Sciatic nerve (tissue), 2 donors: ENCODE measurements at places on chromosomes 7 and 10.

- no peak for DNase-seq
Measured at GRCh38 chr7:108650467-108650866, 80.8 kb downstream of the DNAJB9 start.

DNA sequence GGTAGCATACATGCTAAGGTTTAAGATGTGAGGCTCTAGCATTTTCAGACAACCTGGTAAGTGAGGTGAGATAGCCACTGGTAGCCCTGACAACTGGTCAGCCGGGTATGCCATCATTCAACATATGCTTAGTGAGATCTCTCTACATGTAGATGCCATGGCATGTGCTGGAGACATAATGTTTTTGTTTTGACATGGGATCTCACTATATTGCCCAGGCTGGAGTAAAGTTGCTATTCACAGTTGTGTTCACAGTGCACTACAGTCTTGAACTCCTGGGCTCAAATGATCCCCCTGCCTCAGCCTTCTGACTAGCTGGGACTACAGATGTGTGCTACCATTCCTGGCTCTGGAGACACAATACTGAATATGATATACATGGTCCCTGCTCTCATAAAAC, 437.3 kb downstream of the SORCS1 start:
- DNase-seq: no peak

DNA sequence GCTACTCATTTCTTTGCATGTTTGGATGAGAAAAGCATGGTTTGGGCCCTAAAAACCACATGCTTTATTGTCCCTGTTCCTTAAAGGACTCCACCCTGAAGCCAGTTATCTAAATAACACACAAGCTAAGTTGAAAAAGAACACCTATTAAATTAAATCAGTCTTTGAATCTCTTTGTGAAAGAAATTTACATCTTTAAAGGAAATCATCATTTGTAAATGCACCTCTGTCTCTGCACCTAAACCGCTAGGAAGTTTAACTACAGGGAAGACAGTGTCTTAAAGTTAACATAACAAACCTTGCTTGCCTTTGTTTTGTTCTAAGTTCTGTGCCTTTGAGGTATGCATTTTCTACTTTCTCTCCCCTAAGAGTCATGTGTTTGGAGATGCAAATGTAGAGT, 52.6 kb downstream of the HTR7 start:
- no peak for DNase-seq

DNA sequence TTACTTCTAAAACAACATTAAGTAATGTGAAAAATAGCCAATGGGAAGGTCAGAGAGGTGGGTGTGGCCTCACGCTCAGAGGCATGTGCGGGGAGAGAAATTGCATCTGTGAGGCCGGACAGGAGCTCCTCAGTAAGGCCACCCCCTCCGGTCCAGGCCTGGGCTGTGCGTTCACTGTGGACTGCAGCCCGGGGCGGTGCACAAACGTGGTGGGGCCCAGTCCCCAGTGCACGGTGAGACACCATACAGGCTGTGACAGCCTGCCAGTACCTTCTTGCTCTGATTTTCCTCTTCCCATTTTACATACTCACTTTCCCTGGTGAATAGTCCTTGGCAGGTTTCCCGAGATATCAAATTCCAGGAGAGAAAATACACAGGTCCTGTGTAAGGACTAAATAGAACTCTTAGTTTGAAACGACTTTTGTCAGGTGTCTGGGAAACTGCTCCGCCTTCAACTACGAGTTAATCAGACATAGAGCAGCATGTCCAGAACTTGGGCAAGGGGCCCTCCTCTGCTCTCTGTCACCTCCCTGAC, 174.1 kb upstream of the MKI67 start:
- DNase-seq: no peak

- DNase-seq: no peak
Measured at GRCh38 chr7:99201027-99201426, 6.9 kb downstream of the KPNA7 start.

- no peak for DNase-seq
Measured at GRCh38 chr10:110992006-110992800, 72.8 kb downstream of the SHOC2 start.

DNA sequence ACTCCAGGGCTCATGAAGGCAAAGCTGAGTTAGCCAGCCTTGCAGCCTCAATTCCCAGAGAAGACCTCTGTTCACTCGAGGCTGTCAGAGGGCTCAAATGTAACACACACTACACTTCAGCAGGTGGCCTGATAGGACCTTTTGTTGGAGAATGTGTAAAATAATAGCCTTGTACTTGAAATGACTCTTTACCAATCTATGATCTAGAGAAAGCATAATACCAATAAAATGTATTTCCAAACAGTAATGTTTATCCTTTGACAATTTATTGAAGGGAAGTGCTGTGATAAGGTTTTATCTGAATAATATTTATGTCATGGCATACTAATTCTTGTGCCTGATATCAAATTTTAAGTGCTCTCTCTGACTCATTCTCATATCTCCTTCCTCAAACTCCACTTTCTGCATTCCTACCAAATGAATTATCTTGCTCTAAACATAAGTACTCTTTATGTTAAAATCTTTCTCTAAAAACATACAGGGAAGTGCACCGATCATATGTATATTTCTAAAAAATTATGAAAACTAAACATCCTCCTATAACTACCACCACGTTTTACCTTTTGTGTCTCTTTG, 20.9 kb downstream of the CYP3A7 start:
- no peak for DNase-seq

GRCh38 chr10:130233426-130233825, 97.2 kb downstream of the GLRX3 start:
- DNase-seq: no peak

- DNase-seq: no peak
Measured at GRCh38 chr7:102974366-102975236, 61.8 kb downstream of the LRRC17 start.

DNA sequence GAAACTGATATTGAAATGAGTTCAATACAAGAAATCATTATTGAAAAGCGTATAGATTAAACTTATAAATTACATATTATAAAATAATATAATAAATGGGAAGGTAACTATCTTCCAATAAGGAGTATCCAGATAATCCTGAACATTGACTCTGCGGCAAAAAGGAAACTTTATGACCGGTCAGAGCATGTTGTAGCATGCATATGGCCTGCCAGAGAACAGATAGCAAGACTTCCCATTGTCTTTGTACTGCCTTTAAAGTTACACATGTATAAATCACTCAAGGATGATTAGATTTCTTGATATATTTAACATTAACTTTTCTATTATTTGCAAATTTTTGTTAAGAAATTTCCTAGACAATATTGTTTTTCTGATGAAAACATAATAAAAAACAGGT, 56.2 kb upstream of the ETV1 start:
- DNase-seq: no peak

- DNase-seq: no peak
Measured at GRCh38 chr7:96729820-96730219, 20.2 kb upstream of the SEM1 start.

DNA sequence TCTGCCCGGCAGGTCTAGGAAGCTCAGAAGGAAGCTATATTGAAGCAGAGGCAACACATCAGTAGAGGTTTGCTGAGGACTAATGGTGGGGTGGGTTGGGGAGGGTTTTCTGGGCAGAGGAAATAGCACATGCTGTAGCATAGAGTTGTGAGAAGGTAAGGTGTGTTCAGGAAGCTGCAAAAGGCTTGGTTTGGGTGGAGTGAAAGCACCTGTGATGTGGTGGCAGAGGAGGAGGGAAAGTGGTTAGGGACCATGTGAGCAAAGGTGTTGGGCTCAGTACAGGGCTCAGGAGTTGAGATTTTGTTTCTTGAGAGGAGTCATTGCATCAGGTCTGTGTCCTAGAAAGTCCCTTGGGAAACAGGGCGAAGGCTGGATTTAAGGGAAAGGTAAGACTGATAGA, 294.6 kb downstream of the SORCS3 start:
- DNase-seq: no peak

DNA sequence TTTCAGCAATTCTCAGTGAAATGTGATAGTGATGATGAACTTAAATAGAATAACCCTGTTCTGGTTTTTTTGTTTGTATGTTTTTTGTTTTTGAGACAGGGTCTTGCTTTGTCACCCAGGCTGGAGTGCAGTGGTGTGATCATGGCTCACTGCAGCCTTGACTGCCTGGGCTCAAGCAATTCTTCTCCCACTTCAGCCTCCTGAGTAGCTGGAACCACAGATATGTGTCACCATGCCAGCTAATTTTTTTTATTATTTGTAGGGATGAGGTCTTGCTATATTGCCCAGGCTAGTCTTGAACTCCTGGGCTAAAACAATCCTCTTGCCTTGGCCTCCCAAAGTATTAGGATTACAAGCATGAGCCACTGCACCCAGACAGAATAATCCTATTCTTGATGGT, 14.3 kb upstream of the COL17A1 start:
- DNase-seq: no peak

- no peak for DNase-seq
Measured at GRCh38 chr10:109931163-109931562, 7.9 kb upstream of the XPNPEP1 start.

DNA sequence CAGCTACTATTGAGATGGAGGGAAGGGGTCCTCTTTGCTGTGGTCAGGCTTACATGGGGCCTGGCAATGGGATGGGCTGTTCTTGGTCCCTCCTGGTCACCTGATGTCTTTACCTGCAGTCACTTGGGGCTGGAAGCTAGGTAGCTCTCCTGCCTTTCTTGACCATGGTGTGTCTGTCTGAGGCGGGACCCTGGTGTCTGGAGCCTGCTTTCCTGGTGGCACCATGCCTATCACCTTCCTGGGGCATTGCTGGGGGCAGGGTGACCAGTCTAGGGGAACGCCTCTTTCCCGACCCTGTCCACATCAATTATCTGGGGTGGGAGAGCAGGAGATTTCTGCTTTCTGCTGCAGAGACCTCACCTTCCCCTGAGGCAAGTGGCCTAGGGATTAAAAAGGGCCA, 55.6 kb downstream of the ARHGAP22 start:
- DNase-seq: no peak

DNA sequence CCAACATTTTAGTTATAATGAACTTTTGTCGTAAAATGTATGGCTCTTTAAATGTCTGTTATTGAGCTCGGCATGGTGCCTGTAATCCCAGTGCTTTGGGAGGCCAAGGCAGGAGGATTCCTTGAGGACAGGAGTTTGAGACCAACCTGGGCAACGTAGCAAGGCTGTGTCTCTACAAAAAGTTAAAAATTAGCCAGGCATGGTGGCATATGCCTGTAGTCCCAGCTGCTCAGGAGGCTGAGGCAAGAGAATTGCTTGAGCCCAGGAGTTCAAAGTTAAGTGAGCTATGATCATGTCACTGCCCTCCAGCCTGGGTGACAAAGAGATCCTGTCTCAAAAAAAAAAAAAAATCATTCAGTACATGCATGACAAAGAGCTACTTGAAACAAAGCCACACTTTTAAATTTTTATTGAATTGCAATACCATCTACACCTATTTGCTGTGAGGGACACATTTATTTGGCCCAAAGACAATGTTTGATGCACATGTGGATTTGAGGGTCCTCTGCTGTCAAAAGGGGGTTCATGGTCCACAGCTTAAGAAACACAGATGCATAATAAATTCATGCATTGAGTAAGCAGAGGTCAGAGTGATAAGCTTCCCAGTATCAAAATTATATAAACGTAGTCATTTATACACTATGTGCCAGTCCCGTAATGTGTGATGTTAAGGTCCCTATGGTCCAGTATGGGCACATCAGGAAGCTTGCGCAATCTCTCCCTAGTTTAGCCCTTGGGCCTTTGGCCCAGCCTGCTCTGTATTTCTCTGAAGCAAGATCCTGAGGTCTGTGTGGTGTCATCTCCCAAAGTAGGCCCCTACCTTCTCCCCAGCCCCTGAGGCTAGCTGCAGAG, 4.4 kb upstream of the MALSU1 start:
- no peak for DNase-seq

DNA sequence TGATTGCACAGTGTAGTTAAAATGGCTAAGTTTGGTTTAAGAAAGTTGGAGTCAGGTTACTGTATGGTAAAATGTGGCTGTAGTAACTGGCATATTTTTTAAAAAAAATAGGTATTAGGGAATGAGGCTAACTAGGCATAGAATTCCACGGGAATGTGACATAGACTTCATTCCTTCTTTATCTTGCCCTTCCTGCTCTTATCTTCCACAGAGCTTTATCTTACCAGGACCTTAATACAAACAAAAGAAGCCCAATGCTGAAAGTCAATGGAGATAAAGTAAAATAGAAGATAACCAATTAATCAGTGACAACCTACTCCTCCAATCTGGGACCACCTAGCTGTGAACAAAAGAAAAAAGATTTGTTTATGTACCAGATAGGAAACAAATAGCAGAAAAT, 58.1 kb downstream of the TET1 start:
- DNase-seq: no peak

DNA sequence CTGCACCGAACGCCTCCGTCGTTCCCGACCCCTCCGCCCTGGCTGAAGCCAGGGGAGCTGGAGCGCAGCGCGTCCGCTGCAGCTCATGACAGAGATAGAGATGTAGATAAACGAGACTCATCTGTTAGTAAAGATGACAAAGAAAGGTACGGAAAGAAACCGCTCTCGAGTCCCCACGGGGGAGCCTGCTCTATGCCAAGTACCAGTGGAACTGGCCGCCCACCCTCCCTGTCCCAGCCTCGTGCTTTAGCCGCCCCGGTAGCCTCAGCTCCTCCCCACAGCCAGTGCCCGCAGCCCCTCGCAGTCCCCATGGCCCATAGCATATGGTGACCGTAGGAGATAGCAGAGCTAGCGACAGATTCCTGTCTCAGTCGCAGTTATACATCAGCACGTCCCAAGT, 344.7 kb upstream of the GALNT17 start:
- DNase-seq: no peak

DNA sequence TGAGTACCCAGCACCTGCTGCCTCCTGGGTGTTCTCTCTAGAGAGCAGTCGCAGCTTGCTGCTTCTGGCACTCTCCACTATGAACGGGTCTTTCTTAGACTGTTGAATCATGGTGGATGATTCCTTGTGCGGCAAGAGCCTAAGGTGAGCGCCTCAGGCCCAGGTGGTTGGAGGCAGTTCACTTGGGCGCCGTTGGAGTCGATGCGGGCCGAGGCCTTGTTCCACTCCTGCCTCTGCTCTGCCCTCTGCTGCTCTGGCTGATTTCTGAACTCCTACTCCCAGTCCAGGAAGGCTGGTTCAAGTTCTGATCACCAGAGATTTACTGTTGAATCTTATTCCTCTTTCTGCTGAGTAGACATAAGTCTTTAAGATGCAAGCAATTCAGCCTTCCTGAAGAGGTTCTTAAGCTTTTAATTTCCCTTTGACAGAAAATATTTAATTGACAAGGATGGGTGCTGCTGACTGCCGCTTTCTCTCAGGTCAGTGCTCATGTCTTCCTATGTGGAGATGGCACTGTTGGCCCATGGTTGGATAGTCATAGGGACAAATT, 10.4 kb downstream of the YKT6 start:
- DNase-seq: peak; percentile 41

DNA sequence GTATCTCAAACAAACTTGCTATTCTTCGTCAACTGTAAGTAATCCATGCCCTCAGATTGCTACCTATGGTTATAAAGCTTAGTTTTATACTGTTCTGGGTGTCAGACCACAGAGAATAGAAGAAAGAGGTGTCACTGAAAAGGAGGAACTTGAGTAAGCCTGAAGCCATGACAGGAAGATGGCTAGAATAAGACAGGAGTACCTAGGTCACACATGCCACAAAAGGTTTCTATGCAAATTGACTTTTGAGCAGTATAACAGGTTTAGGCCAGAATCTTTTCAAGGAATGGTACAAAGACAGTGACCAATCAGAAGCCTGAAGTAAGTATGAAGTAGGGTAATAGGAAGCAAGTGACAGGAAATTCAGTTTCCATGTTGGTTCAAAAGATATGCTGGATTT, 23.5 kb downstream of the FBXW4 start:
- no peak for DNase-seq

- no peak for DNase-seq
Measured at GRCh38 chr7:87528730-87529129, 53.2 kb upstream of the ABCB4 start.
